Fibroblast of skin of back (primary cell): ENCODE measurements at places on chromosomes 2 and 18.

DNA sequence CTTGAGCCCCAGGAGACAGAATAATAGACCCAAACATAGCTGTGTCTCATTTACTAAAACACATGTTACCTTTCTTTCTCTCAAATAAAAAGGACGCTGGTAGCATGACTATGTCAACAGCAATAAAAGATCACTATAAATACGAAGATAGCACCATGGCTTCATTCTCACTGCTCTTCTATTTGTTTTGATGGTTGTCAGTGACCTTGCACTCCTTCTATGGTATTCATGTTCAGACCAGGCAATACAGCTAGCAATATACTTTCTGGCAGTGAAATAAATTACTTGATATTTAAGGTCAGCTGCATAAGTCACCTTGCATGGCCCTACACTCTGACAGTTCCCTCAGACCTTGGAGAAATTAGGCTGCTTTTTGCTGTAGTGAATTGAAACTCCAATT is 263.2 kb upstream of the CDH7 start:
- no peak for DNase-seq

DNA sequence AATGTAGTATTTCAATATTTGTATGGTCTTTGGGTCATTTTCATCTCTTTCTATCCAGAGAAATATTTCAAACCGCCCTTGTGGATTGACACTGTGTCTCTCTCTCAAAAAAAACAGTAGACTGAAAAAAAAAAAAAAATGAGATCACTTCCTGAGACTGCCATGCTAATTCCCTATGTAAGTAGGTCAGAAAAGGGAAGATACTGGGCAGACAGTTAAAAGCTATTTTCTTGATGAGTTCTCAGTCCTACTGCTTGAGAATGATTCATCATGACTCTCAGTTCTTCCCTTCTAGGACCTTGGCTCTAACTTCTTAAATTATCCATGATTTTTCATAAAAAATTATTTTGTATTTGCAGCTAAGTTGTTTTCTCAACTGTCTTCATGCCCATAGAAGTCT is 672.3 kb upstream of the REG3G start:
- DNase-seq: no peak

- peak; percentile 55 for DNase-seq
Measured at GRCh38 chr2:234172066-234172465, 121.6 kb downstream of the SPP2 start.

DNA sequence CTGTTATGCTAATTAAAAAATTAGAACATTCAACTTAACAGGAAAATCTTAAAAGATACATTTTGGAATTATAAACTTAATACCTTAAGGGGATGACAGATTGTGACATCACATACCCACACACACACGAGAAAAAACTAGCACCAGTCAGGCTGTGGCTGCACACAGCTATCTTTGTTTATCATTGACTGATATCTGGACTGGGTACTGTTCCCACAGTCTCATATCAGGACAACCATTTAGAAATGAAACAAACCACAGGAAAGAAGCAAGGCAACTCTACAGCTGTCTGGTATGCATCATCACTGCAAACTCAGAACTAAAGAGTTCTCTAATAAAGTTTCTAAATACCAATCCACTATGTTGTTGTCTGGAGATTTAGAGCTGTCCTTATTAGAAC is 210.9 kb upstream of the SMAD7 start:
- DNase-seq: peak; percentile 60

GRCh38 chr2:88128654-88129312 is 921 bp upstream of the FABP1 start:
- no peak for DNase-seq

- no peak for DNase-seq
Measured at GRCh38 chr2:207264310-207264709, 98.6 kb upstream of the KLF7 start.

DNA sequence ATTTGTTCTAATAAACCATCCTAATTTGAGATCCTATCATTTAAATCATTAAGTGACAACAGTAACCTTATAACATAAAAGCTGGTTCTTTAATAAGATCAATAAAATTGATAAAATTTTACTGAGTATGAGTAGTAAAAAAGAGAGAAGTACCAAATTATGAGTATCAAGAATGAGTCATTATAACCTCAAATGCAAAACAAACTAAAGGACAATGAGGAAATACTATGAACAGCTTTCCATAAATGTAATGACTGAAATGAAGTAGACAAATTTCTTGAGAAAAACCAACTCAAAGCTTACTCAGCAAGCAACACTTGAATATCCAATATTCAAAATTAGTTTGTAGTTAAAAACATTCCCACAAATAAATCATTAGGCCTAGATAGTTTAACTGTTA is 433.0 kb downstream of the ZEB2 start:
- peak; percentile 67 for DNase-seq
